Activated CD4-positive, alpha-beta T cell treated with anti-CD3 and anti-CD28 coated beads for 1 hour (primary cell): ENCODE measurements at places on chromosomes 4 and X.

GRCh38 chrX:120308959-120309872, 2.0 kb downstream of the TMEM255A start:
- DNase-seq: peak; percentile 48

DNA sequence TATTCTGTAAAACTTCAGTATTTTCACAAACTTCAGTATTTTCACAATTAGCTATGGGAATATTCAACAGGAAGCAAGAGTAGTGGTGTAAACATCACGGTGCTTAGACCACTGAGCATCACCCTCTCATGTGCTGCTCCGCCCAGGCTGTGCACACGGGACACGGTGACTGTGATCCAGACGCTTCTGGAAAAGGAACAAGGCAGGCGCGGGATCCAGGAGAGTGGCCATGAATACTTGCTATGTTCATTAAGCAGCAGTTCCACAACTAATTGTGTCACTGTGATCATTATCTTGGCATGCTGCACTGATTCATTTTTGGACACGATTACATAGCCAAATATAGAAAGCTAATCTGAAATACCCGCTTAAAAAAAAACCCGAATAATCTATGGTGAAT, 19.6 kb upstream of the FAT1 start:
- DNase-seq: no peak

GRCh38 chr4:83387012-83387411, 52.4 kb upstream of the HPSE start:
- DNase-seq: no peak

GRCh38 chr4:107500551-107500950, 219.5 kb downstream of the PAPSS1 start:
- no peak for DNase-seq

- DNase-seq: no peak
Measured at GRCh38 chrX:96002431-96002830, 682.2 kb upstream of the DIAPH2 start.

DNA sequence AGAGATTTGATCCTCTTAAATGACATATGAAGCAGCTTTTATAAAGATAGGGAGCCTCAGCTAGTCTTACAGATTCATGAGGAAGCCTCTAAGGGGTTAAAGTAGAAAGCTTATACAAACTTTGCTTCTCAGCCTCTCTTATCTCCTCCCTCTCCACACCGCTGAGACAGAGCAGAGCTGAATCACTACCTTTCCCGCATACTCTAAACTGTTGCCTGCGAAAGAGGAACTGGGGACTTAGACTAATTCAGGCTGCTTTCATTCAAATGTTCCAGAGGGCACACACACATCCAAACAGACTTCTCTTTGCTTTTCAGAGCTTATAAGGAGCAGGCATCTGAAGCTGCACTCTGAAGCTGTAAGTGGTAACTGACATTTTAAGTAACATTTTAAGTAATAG, at the start of gene SERTM2:
TSS of gene SERTM2 (plus strand) at position 169 of the 400 bp plus-strand sequence. CDS start 7,213 bp downstream, outside the sequence.
- DNase-seq: no peak

DNA sequence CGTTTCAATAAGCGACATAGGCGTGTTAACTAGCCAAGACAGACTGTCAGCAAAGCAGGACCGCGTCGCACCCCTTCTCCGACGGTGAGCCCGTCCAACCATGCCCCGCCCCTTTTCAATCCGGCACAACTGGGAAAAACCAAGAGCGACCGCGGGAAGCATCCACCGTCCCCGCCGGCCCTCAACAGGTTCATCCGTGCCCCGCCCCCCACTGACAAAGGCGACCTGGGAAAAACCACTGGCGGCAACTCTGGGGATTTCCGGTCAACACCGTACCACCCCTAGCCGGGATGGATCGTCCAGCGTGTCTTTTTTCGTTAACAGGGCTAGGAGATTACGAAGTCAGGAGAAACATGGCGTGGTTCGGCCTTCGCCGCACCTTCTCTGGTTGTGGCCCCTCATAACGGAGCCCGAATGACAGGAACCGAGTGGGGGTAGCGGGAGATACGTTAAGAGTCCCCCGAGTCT, 377 bp downstream of the TIMM17B start:
- no peak for DNase-seq

GRCh38 chr4:18366892-18367291, 345.3 kb upstream of the LCORL start:
- DNase-seq: no peak
